ENCODE measurements at places on chromosomes 13 and 19.

DNA sequence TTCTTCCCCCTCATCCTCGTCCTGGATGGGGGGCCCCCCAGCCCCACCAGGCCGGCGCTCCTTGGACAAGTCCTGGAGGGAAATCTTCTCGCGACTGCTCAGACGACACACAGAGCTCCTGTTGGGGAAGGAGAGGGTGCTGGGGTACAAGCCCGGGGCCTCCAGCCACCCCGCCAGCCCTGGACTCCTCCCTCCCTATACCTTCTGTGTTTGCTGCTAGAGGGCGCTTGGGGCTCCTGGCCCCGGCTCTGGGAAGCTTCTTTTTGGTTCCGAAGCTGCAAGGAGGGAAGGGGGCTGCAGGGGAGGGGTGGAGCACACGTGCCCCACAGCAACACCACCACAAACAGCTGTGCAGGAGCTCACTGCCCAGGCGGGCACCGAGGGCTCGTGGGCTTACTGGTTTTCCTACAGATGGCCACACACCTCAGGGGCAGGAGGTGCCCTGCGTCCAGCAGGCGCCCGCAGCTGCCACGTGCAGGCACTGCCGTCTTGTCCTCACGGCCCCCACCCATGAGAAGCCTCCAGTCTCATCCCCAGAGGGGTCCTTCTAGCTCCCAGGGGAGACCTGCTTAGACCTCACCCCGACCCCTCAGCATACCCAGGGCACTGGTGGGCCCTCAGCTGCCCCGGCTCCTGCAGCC lies 20.5 kb downstream of the EPS8L1 start:
- no peak for DNase-seq

GRCh38 chr19:3534375-3535234 lies 4.4 kb upstream of the TEKTIP1 start:
- no peak for DNase-seq

- no peak for DNase-seq
Observed at GRCh38 chr13:20494656-20495055, 31.0 kb downstream of the CRYL1 start.

GRCh38 chr13:109158383-109158782 lies 529.0 kb downstream of the MYO16 start:
- DNase-seq, result no peak

GRCh38 chr13:27658546-27658945 lies 36.9 kb downstream of the POLR1D start:
- DNase-seq, result no peak

DNA sequence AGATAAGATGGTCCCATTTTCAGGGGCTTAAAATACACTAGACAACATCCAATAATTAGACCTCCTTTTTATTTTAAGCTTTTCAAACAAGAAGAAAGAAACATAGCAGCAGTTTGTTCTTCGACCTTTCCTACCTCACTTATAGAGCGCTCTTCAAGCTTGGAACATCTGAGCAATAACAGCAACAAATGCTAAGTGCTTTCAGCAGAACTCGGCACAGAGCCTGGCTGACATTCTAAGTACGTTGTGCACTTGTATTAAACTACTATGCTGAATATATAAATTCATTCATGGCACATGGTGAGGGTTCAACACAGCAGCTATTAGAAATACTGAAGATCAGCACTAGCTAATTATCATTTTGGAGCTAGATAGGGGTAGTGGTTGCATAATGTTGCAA lies 256.1 kb upstream of the MAB21L1 start:
- DNase-seq, result no peak
